BJ (cell line): ENCODE measurements at places on chromosomes 4 and X.

DNA sequence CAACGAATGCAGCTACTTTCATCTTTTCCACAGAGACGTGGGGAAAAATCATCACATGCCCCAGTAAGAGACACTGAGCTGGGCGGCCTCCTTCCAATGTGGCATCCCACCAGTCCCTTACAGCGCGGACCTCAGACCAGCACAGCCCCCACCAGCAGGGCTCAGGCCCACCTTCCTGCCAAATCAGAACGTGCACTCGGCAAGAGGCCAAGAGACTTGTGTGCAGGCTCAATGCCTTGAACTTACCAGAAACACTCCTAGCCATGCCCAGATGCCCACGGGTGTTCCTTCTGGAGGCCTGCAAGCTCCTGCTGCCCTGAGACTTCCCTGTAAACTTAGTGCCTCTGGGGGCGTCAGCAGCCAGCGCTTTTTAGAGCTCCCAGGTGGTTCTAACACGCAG lies 31.2 kb downstream of the WDR1 start:
- DNase-seq, result no peak

DNA sequence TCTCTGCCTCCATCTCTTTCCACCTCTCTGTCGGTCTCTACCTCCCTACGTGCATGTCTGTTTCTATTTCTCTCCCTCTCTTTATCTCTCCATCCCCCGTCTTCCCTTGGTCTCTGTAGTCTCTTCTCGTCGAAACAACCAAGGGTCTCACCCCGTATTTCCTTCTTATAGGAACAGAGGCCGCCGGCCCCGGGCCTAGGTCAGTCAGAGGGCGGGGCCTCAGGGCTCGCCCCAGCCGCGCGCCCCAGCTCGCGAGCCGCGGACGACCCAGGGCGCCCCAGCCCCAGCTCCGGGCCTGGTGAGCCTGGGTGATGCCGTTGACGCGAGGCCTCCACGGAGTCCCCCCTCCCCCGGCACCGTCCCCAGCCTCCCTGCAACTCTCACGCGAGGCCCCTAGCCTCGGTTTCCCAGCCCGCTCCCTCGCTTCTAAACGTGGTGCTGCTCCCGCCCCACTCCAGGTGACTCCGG lies 6.6 kb downstream of the TIMM17B start:
- no peak for DNase-seq

DNA sequence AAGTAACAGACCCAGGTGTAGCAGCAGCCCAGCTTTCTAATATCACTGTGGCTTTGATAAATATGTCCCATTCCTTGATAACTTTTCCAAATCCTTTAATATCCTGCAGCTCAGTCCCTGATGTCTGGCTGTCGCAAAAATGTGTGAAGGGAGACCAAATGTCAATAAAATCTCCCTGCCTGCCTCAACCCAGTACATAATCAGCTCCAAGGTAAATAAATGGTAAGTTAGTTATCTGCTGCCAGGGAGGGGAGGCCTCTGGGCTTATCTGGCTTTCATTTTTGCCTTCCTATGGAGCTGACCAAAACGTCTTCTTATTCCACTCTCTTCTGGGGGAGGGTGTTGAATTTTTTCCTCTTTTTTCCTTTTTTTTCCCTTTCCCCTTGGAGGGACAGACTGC lies 630.6 kb downstream of the MID1IP1 start:
- no peak for DNase-seq

DNA sequence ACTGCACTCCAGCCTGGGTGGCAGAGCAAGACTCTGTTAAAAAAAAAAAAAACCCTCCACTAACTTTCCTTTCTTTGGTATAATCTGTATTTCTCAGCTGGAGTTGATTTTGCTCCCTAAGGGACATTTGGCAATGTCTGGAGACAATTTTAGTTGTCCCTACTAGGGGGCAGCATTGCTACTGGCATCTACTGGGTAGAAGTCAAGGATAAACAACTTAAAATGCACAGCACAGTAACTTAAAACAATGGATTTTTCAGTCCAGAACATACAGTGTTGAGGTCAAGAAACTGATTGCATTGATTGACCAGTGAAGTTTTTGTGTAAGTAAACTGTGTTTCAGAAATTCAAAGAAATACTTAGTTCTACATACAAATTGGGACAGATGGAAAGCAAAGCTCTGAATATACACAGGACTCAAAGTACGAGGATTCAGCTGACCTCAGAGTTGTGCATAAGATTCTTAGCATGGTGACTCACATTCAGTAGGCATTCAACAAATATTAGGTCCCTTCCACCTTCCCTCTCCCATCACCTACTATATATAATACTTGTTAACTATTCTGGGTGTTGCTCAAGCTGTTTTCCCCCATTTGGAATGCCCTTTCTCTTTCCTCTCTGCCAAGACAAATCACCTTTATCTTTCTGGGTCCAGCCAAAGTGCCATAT lies 8.8 kb downstream of the DDX53 start:
- no peak for DNase-seq

DNA sequence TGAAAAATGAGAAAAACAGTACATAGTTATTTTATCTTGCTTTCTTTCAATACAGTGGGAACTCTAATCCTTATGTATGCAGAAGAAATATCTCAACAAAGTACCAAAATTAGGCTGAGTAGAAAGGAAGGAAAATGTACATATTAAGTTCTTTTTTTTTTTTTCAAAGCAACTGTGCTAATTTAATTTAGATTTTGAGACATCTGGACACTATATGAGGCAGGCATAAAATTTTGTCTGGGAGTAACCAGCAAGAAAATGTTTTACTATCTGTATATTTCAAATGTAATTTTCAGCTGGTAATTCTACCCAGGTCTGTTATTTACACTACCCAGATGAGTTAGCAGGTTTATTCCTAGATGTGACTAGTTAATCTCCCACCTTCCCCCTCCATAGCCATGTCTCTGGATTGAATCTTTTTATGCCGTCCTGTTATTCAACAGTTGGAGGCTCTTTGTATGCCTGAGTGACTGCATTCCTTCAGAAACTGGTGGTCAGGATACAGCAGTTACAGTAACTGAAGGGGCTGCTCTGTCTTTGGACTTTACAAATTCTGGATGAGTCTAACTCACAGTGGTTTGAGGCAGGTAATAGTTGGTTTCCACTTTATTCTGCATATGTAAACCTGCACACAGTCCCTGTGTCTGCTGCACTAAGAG lies 633.6 kb downstream of the PCDH18 start:
- no peak for DNase-seq

DNA sequence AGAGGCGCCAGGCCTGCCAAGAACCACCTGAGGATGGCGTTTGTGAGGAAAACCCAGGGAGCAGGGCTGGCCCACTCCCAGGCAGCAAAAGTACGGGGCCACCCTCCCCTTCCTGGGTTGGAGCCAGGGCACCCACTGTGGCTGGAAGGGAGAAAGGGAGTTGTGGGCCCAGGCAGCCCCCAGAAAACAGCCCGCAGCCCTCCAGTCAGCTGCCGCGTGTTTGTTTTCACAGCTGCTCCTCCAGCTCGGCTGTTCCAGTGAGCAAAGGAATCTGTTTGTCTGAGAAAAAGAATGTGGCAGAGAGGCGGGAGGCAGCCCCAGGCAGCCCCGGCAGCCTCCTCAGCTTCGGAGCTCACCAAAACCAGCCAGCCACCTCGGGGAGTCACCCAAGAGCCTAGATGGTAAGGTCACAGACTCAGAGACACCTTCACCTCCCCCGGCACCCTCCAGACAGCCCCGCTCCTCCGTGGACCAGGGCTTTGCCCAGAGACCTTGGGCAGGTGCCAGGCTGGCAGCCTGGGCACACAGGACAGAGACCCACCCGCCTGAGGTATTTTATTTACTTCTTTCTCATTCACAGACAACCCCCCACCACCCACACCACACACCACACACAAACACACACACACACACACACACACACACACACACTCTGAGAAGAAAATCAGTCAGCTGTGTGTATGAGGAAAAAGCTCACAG lies 338.1 kb downstream of the BCOR start:
- DNase-seq, result no peak

DNA sequence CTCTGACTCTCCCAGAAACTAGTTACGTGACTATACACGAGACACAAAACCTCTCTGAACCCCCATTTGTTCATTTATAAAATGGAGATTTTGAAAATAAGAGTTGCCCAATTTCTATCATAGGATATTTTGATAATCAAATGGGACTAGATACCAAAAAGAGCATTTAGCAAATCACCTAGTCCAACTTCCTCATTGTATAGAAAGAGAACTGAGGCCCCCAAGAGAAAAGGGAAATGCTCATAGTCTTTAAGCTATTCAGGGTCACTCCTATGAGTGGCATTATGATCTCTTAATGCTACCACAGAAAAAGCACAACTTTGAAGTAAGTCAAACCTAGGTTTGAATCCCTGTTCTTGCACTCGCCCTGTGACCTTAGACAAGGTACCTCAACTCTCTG lies 62.7 kb downstream of the BMP15 start:
- DNase-seq, result no peak

GRCh38 chr4:83262682-83263081 lies 21.9 kb downstream of the COQ2 start:
- no peak for DNase-seq

DNA sequence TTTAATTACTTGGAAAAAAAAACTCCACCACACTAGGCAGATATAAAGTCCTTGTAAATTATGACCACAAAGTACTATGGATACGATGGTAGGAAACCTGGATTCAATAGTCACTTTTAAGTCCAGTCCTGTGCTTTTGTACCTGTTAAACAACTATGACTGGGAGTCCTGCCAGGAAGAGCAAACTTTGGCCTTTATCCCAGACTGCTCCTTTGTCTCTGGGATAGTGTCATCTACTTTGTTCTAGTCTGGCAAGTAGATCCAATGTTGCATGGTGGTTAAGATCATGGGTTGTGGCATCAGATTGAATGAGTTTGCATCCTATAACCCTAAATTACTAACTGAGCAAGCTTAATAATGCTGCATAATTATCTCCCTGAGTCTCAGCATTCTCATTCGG lies 175.3 kb upstream of the FGF13 start:
- no peak for DNase-seq

DNA sequence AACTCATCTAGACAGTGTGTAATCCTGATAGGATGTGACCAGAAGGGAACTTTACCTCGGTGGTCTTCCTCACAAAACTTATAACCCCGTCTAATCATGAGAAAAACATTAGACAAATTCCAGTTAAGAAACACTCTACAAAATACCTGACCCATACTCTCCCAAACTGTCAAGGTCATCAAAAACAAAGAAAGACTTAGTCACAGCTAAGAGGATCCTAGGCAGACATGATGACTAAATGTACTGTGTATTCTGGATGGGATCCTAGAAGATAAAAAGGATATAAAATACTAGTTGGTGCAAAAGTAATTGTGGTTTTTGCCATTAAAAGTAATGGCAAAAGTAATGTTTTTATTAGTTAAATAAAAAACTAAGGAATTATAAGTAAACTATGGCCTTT lies 81.6 kb downstream of the DTHD1 start:
- no peak for DNase-seq

DNA sequence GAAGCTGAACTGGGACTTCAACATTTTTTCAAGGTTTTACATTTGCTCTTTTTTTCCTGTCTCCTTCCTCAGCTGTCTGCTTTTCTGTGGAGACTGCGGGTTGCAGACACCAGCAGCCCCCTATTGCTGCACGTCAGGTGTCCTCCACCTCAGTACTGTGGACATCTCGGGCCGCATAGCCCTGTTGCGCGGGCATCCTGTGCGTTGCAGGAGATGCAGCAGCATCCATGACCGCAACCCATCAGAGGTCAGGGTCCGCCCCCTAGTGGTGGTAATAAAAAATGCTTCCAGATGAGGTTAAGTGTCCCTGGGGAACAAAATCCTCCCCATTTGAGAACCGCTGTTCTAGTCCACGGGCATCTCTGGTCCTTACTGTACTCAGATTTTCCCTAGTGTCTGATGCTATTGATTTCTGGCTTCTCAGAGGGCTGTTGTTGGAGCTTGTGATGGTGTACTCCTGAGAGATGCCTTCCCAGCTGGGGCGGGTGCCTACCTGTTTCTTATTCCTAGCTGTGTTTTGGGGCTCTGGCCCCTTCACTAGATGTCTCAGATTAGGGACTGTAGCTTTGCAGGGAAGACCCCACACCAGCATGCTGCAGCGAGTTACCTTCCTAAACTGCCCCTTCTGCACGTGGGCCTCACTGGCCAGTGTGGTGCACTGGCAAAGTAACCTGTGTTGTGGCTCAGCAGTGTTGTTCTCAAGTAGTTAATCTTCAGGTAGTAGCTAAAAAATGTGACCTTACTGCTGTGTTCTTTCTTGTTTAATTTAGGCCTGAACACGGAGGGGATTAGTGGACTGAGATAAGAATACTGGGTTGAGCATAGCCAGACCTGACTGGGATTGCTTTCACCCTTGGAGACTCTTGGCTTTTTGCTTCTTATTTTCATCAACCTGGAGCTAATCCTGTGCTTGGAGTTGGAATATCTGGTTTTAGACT lies 28.2 kb downstream of the NSD2 start:
- DNase-seq, result no peak

DNA sequence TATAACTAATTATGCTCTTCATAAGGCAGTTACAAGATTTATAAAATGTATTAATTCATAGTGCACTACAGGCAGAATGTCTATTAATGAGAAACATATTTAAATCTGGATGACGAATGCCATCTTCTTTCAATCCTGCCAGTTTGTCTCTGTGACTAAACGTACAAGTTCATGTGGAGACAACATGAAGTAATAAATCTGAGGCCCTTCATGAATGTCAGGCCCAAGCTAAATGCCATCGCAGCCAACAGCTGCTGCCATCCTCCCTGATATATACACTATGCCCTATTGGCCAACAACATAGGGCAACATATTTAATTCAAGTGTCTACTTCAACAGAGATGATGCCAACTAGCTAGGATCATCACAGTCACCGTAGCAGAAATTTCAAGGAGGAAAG lies 43.7 kb downstream of the TSPAN5 start:
- DNase-seq, result no peak

DNA sequence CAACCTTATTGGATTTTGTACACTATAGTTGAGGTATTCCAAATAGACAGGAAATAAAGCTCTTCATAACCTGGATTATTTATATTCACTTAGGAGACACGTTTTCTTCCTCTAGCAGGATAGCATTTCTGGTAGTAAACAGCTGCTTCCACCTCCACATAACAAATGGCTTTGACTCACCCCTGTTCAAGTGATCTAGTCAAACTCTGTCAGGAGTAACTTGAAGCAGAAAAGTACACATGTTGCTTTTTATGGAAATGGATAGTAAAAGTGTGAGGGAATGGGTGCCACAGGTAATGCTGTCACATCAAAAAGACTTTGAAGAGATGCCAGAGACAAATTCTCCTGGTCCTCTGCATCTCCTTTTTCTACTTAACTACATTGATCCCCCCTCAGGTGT lies 258.7 kb upstream of the SLC7A11 start:
- no peak for DNase-seq

GRCh38 chr4:2619459-2619858 lies 83.0 kb downstream of the FAM193A start:
- no peak for DNase-seq
